Stimulated activated CD4-positive, alpha-beta T cell treated with anti-CD3 and anti-CD28 coated beads, Interleukin-4, amount 100 ng/mL, for 1 hour (primary cell): ENCODE measurements at places on chromosomes 11 and 22.

- no peak for DNase-seq
These were observed 36.2 kb downstream of the MOB2 start for GRCh38 chr11:1450344-1450875.

DNA sequence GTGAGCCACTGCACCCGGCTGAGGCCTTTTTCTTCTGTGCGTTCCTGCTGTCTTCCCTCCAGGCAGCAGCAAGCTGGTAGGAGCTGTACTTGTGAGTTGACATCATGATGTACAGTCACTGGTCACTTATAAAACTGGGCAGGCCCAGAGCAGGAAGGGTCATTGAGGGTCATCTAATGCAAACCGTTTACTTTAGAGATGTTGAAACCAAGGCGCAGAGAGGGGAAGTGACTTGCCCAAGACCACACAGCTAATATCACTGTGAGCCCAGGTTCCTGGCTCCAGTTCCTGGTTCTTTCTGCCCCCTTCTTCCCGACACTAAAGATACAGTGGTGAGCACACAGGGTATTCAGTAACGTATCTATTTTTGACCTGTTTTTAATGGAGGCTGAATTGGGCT, 27.3 kb downstream of the PTPRJ start:
- DNase-seq: no peak

GRCh38 chr11:118002010-118002540, 15.9 kb downstream of the IL10RA start:
- DNase-seq: peak; percentile 55

GRCh38 chr22:30340911-30341685, 14.4 kb upstream of the TBC1D10A start:
- no peak for DNase-seq

DNA sequence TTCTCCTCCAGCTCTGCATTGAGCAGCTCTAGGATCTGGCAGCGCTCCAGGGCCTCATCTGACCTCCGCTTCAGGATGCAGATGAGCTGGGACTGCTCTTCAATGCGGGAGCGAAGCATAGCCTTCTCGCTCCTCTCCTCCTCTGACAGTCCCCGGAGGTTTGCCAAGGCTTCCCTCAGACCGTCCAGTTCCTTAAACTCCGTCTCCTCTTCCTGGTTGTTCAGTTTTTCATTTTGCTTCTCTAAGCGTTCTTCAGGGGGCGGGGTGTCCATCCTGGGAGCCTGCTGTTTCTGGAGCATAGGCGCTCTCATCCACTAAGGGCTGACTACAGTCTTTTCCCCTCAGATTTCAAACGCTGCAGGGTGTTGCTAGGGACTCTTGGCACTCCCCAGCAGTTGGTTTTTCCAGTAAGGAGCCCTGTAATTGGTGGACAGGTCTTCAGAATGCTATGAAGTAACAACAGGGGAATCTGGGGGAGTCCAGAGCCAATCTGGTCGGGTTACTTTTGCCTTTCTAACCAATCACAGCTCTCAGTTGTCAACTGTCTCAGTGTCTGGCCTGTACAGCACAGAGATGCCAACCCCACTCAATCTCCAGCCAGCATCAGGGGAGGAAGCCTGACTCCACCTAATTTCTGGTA, at the start of gene CCDC89:
Gene CCDC89 (minus strand): TSS at position 376 of the 640 bp plus-strand sequence. CDS start 65 bp downstream, at position 311.
- no peak for DNase-seq

- DNase-seq: no peak
These were observed 168.6 kb upstream of the UBASH3B start for GRCh38 chr11:122486793-122487495.

- no peak for DNase-seq
These were observed 22.0 kb upstream of the CAT start for GRCh38 chr11:34416766-34417165.

- no peak for DNase-seq
These were observed 66.7 kb downstream of the MICAL3 start for GRCh38 chr22:17957693-17958092.
